ENCODE measurements at places on chromosomes 6 and 20.
A peak's percentile ranks its signal among the peaks of the same experiment; 100 is the strongest.

DNA sequence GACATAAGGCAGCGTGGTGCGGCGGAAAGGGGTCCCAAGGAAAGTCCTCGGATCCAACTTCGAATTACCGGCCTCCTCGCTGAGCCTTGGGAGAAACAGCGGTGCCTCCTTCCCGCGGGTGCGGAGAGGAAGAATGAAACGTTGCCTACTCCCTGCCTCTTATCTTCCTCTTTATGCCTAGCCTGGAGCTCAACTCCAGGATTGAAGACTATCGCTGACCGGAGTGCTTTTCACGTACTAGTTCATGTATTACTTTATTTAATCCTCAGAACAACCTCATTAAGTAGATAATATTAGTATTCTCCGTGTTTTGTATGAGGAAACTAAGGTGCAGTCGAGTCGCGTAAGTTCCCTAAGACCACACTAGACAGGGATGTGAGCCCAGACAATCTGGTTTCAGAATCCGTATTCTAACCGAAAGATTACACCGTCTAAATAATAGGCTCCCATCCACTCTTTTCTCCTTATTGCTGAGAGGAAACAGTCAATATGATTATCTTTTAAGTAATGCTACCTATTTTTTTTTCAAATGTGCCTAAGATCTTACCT is 793 bp upstream of the PDSS2 start:
- peak; percentile 35 for DNase-seq

DNA sequence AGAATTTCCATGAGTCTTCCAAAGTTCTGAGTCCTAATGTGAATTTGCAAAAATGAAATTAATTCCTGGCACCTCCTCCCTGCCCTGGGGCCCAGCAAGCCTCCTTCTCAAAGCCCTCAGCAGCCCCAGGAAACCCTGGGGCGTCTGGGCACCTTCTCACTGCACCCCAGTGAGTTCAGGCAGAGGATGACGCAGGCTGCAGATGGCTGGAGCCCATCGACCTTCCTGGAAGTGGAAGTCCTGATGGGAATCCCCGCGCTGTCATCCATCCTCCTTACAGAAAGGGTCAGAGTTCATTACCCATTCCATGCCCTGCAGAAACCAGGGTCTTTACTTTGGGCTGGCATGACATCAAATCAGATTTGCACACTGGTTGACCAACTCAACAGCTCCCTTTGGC is 31.6 kb downstream of the DLL1 start:
- DNase-seq: no peak

- DNase-seq: no peak
Observed at GRCh38 chr6:57162516-57162915, 9.6 kb upstream of the BAG2 start.

DNA sequence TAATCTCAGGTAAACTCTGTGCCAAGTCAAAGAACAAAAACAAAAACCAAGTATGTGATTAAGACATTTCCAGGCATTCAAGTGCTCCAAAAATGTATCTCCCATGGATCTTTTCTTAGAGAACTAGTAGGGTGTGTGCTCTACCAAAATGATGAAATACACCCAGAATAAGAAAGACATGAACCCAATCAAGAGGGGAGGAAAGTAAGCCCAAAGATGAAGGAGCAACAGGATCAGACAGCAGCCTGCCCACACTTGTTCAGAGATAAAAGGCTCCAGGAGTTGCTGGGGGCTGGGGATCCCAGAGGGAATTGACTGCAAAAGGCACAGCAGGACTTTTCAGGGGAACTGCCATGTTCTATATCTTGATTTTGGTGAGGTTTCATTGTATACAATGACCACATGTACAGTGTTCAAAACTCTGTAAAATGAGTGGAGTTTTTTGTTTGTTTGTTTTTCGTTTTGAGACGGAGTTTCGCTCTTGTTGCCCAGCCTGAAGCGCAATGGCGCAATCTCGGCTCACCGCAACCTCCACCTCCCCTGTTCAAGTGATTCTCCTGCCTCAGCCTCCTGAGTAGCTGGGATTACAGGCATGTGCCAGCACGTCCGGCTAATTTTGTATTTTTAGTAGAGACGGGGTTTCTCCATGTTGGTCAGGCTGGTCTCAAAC is 24.4 kb downstream of the GCM1 start:
- no peak for DNase-seq

DNA sequence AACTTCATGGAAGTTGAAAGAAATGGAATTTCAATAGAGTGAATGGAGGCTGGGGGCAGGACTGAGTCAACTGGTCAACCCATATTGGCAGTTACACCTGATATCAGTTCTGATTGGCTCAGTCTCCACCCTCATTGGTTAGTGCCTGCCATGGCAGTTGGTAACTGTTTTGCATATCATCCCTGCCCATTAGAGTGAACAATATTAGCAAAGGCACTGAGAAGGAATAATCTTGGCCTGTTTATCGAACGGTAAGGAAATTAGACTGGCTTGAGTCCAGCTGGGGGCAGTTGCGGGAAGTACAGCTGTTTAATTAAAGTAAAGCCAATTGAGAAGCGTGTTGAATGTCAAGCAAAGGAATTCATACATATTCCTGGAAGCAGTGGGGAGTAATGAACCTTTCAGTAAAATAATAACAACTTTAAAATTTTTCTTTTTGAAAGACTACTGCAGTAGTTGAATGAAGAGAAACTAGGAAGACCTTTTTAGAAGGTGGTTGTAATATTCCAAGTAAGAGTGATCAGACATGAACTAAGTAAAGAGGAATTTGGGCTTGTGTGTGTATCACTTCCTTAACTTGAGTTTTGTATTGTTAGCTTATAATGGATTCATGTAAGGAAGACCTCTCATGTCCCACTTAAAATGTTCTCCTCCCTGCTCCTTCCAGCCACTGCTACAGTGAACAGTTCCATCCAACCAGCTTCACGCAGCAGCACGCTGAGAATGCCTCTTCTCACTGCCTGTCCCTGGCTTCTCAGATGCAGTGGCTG is 17.2 kb upstream of the FAM50B start:
- no peak for DNase-seq

DNA sequence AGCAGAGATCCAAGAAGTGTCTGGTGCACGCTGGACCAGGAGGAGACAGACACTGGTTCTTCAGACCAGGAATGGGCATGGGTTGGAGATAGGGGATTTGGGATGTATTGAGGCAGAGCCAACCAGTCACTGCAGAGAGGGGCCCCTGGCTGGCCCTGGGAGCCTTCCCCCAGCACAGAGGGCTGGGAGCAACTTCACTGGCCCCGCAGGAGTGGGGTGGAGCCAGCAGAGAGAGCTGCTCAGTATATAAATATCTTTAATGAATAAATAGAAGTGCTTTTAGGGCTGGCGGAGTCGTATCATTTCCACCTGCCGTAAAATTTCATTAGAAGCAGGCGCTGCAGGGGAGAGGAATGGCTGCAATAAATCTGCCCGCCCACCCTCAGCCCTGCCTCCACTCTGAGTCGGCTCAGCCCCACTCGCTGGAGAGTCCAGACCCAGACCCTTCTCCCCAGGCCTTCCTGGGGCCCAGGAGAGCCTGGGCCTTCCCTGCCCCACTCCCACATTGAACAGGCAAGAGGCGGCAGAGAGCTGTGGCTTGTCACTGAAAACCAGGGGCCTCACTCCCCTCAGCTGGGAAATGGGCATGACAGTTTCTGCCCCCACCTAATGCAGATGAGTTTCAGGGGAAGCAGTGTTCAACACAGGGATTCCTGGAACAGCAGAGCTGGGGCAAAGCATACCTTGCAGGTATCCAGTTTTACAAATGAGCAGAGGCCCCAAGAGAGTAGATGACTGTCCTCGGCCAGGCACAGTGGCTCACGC is 23.9 kb upstream of the VSTM2L start:
- peak; percentile 12 for DNase-seq

GRCh38 chr20:33211817-33212424 is 5.2 kb upstream of the BPIFA3 start:
- peak; percentile 45 for DNase-seq

DNA sequence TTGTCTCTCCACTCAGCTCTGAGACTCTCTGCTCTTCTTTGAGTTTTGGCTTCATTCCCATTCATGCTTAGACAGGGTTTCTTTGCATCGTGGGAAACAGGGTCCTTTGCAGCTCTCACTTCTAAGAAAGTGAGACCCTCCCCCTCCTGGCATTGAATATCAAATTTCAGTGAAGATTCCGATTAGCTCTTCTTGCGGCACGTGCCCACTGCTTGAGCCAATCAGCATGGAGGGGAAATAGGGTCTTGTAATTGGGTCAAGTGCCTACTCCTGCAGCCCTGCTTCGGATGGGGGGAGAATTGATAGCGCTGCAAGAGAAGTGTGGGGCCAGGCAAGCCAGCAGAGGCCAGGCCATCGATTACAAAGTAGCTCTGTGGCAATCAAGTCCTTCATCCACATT is 69.6 kb downstream of the TFAP2C start:
- no peak for DNase-seq

GRCh38 chr6:75611011-75611701 is 9.5 kb downstream of the SENP6 start:
- no peak for DNase-seq

GRCh38 chr20:19932170-19932667 is 84.9 kb upstream of the NAA20 start:
- no peak for DNase-seq

DNA sequence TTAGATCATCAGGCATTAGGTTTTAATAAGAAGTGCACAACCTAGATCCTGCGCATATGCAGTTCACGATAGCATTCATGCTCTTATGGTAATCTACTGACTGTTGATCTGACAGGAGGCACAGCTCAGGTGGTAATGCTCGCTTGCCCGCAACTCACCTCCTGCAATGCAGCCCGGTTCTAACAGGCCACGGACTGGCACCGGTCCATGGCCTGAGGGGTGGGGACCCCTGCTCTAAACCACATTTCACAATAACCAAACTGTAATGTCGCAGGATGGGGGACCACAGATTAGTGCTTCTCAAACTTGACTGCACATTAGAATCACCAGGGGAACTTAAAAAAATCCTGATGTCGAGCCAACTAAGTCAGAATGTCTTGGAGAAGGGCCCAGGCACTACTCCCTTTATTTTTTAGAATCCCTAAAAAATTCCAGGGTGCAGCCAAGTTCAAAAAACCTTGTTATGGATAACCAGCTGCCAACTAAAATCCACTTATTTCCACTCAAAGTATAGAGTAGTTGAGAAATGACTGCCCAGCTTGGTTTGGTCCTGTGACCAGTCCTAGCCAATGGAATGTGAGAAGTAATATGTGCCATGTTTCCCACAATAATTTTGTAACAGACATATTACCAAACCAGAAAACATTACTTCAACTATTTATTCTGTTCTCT is 3.1 kb downstream of the SHPRH start:
- DNase-seq: no peak

DNA sequence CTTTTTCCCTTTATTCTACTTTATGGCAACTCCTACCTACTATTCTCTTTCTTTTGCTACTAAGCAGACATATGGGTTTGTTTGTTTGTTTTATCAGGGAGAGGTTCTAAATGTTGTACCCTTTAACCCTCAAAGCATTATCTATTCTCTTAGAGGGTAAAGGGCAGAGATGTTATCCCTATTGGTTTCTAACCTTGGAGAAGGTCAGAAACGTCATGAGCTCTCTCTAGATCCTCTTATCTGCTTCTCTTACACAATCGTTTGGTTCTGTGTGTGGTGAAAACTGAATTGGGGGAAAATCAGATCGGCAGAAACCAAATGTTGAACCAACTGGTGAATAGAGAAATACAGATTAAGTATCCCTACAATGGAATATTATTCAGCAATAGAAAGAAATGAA is 6.4 kb upstream of the MPC1 start:
- no peak for DNase-seq

GRCh38 chr6:133761706-133762105 is 127.2 kb upstream of the TCF21 start:
- no peak for DNase-seq

DNA sequence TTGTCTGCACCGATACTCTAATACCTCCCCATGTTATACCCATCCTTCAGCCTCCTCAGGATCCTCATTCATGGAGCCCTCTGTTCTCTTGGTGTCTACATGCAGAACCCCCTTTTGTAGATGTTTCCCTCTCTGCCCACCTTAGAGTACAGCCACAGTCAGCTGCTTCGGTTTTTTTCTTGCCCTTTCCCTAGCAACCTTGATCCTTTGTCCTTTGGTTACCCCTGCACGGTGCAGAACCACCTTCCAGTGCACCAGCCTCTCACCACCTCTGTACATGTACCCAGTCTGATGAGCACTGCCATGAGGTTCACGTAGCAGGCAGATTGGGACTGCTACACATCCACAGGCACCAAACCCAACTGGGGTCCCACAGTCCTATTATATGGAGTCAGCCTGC is 7.3 kb downstream of the VPS16 start:
- DNase-seq: no peak

GRCh38 chr6:5851261-5851757 is 155.4 kb downstream of the NRN1 start:
- peak; percentile 78 for DNase-seq

DNA sequence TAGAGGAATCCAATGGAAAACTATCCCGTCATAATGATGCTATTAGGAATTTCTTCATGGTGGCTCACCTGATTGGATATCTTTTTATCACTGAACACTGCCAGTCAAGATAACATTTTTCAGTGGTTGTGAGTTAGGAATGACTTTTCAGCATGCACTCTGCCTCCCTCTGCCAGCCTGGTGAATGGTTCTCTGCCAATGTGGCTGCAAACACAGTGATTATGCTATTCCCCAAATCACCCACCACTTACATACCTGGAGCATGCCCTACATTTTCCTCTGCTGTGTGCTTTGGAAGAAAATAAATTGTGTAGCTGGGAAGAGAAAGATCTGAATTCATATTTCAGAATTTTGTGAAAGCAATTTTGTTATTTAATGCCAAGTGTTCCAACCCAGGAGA is 102.6 kb upstream of the LAMP5 start:
- no peak for DNase-seq

DNA sequence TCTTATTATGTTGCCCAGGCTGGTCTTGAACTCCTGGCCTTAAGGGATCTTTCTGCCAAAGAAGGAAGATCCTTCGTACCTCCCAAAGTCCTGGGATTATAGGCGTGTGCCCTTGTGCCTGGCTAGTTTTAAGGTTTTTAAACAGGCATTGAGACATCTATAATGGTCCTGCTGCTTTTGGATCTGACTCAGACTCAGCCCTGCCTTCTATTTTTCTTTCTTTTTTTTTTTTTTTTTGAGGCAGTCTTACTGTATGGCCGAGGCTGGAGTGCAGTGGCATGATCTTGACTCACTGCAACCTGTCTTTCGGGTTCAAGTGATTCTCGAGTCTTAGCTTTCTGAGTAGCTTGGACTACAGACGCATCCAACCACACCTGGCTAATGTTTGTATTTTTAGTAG is 73.7 kb downstream of the PHF20 start:
- DNase-seq: no peak

GRCh38 chr6:24980507-24981385 is 45.0 kb upstream of the RIPOR2 start:
- DNase-seq: no peak

GRCh38 chr6:107691062-107691751 is 132.9 kb downstream of the SCML4 start:
- DNase-seq: peak; percentile 82

DNA sequence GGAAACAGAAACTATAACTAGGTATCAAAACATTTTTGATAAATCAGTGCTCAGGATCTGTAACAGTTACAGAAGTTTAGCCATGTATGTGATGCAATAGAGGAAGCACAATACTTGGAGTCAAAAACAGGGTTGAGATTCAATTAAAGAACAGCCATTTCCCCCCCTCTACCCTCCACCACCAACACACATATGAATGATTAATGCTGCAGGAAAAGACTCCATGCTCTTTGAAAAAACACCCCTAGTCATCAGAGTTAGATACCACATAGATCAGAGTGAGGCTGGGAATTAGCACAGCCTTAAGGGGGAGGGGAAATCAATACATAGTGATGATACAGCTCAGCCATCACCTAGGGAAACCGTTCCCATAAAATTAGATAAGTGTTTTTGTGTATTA is 108.9 kb upstream of the EMILIN3 start:
- DNase-seq: no peak
